Iris pigment epithelial cell (primary cell): ENCODE measurements at places on chromosomes 6 and 20.

- no peak for DNase-seq
These were observed 31.3 kb downstream of the ANKRD6 start for GRCh38 chr6:89464295-89464694.

DNA sequence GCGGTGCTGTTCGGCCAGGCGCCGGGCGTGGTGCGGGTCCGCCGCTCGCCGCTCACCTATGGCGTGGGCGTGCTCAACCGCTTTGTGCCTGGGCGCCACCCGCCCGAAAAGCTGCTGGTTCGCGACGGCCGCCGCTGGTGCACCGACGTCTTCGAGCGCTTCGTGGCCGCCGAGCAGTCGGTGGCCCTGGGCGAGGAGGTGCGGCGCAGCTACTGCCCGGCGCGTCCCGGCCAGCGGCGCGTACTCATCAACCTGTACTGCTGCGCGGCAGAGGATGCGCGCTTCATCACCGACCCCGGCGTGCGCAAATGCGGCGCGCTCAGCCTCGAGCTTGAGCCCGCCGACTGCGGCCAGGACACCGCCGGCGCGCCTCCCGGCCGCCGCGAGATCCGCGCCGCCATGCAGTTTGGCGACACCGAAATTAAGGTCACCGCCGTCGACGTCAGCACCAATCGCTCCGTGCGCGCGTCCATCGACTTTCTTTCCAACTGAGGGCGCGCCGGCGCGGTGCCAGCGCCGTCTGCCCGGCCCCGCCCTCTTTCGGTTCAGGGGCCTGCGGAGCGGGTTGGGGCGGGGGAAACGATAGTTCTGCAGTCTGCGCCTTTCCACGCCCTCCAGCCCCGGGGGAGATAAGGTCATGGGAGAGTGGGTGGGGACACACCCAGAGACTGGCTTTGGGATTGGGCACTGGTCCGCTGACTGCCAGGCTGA lies 15.7 kb downstream of the ADISSP start:
- no peak for DNase-seq

DNA sequence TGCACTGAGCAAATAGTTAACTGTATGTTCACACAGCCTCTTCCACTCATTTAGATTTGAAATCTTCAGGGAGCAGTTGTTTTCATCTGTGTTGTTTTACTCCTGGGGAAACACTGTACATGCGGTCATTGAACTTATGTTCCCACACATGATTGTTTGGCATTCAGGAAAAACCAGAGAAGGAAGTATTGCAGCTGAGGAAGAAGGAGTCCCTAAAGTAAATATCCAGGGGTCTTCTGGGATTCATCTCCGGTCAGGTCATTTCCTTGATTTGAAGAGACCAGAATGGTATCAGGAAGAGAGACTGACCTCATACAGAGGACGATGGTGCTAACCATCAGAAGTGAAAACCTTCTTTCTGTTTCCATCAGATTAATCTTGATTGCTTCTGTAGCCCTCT lies 52.5 kb downstream of the DCBLD1 start:
- no peak for DNase-seq

DNA sequence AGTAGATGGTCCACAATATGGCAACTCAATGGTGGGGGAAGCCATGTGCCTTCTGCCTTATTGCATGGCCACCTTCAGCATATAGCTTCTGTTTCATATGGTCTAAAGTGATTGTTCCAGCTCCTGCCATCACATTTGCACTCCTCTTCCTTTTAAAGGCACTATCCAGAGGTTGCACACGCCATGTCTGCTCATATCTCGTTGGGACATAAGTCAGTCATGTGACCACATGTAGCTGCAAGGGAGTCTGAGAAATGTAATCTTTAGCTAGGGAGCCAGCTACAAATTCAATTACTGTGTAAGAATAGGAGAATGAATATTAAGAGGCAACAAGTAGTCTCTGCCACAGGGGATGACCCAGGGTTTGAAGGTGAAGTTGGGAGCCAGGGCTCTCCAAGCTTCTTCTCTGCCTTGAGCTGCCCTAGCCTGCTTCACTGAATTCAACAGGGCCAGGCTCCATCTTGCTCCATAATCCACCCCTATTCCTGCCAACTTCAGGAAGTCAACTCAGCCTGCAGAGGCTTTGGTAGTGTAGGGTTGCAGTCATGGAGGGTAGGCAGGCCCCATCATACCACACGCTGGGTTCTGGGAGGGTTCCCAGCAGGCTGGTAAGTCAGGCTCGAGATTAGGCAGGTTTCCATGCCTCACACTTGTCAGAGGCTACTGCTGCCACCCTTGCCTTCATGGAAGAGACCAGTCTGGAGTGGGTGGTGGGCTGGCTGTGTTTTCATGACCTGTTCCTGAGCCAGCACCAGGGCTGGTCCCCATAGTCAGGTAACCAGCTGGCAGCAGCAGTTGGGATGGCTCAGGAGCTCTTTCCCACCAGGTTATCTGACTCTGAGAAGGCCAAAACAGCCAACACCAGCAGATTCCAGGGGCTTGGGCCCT lies 56.7 kb upstream of the SAYSD1 start:
- no peak for DNase-seq

DNA sequence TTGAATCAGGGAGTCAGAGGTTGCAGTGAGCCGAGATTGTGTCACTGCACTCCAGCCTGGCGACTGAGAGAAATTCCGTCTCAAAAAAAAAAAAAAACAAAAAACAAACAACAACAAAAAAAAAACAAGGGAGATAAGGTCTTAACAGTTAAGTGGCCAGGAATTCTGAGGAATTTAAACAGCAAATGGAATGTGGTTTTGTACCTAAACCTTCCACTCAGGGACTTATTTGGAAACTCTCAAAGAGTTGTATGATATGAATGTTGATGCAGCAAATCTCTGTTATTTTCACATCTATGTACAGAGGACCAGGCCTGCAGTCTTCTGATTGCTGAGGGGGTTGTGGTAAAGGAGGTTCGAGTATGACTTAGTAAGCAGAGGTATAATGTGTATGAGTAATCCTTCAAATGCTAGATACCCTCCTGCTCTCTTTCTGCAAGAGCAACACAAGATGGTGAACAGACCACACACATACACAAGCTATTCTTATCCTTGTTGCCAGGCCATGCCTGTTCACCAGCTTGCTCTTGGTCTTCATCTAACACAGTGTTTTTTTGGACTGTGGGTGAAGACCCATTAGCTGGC lies 174.9 kb upstream of the SCGN start:
- DNase-seq = peak; percentile 67

DNA sequence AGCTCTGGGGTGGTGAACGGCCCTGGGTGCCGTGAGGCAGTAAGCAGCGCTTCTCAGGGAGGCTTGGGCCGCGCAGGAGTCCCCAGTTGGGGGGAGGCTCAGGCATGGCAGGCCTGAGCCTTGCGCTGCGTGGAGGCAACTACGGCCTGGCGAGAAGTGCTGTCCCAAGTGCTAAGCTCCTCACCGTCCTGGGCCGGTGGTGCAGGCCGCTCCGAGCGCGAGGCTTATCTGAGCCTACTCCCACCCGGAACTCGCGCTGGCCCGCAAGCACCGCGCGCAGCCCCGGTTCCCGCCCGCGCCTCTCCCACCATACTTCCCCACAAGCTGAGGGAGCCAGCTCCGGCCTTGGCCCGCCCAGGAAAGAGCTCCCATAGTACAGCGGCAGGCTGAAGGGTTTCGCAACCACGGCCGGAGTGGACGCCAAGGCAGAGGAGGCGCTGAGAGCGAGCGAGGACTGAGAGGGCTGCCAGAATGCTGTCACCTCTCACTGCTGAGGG lies 1.8 kb upstream of the WRNIP1 start:
- no peak for DNase-seq

GRCh38 chr20:35303382-35303734 lies 11.1 kb upstream of the FAM83C start:
- no peak for DNase-seq

DNA sequence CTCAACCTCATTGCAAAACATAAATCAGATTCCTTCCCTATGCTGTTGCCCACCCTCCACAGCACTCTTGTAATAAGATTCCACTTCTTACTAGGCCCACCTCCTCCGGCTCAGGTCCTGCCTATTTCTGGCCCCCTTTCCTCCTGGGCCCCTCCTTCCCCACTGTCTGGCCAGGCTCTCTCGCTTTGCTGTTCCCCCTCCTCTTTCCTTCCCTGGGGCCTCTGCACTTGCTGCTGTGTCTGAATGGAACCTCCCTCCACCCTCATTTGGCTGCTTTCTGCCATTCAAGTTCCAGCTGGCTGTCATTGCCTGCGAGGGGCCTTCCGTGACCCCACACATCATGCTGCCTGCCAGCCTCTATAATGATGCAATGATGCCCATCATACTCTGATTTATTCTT lies 38.9 kb downstream of the ARHGAP40 start:
- DNase-seq = no peak

DNA sequence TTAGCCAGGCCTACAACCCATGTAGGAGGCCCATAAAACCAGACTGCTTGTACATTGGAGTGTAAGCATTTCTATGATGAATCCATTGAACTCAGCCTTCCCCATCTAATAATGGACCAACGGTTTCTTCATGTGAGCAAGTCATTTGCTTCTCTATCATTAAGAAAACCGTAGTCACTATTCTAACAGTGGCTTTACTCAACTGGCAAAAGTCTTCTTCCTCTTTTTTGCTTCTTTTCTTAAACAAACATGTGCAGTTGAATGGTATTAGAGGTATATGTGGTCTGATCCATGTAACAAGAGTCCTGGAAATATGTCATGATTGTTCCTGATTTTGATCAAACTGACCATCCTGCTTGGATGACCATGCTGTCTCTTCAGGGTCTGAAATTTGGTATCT lies 132.4 kb upstream of the STXBP5 start:
- no peak for DNase-seq

DNA sequence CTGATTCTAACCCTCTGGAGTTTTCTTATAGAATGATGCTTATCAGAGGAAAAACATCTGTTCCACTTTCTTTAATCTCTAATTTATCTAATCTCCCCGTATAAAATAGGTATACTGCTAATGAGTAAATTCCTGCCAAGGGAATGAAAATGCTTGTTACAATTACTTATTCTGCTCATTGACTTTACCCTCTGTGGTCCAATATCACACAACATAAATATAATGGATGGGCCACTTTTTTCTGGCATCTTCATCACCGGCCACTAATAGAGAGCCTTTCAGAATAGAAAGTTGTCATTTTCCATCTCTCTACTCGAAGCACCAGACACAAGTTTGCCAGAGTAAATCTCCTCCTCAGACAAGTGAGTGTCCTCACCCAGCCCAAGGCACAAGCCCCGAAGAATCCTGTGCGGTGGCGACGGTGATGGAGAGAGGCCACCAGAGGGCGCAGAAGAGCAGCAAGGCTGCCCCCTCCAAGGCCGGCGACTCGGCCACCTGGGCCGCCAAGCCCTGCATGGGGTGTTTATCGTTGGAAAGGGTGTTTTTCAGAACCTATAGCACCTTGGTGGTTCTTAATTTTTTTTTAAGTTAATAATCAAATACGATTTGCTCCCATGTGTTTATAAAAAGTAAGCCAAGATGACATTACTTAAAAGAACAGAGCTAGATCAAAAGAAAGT lies 212.9 kb upstream of the ARID1B start:
- peak; percentile 53 for DNase-seq
